ENCODE measurements at places on chromosomes 7 and 10.
A peak's percentile ranks its signal among the peaks of the same experiment; 100 is the strongest.

- DNase-seq: no peak
- no peak overlapping the region for H3K4me3 ChIP-seq
- no peaks in the 10 kb centered on the region for H3K27me3 ChIP-seq
- H3K36me3 ChIP-seq: no peaks in the 10 kb centered on the region
- H3K4me1 ChIP-seq: no peaks in the 10 kb centered on the region
Measured at GRCh38 chr7:22129166-22129565, 183.5 kb upstream of the CDCA7L start.

- peaks cover 28% of the 10 kb centered on the region for H3K27me3 ChIP-seq
- peaks cover 3% of the 10 kb centered on the region for H3K4me1 ChIP-seq
- H3K4me3 ChIP-seq: no peak overlapping the region
- no peak for DNase-seq
Measured at GRCh38 chr7:128132426-128133069, 101.3 kb upstream of the LRRC4 start.

DNA sequence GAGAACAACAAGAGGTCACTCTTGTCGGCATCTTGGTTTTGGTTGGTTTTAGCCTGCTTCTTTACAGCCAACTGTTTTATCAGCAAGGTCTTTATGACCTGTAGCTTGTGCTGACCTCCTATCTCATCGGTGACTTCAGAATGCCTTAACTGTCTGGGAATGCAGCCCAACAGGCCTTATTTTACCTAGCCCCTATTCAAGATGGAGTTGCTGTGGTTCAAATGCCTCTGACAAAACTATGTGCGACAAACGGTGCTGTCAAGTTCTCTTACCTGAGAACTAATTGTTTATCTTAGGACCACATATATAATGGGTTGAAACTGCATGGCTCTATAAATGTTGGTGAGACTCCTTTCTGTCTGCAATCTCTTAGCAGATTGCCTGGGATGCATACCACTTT is 35.9 kb upstream of the POT1 start:
- DNase-seq: no peak
- H3K27me3 ChIP-seq: no peaks in the 10 kb centered on the region
- no peaks in the 10 kb centered on the region for H3K36me3 ChIP-seq
- H3K27ac ChIP-seq: no peak overlapping the region
- H3K4me1 ChIP-seq: no peaks in the 10 kb centered on the region

- no peak overlapping the region for H3K4me3 ChIP-seq
- DNase-seq: no peak
- no peaks in the 10 kb centered on the region for H3K27me3 ChIP-seq
Measured at GRCh38 chr10:67622511-67622910, 73.5 kb downstream of the CTNNA3 start.

GRCh38 chr7:1698201-1698600 is 28.1 kb downstream of the ELFN1 start:
- DNase-seq: no peak
- no peaks in the 10 kb centered on the region for H3K27me3 ChIP-seq
- H3K4me1 ChIP-seq: peaks cover 10% of the 10 kb centered on the region
- no peak overlapping the region for H3K4me3 ChIP-seq

DNA sequence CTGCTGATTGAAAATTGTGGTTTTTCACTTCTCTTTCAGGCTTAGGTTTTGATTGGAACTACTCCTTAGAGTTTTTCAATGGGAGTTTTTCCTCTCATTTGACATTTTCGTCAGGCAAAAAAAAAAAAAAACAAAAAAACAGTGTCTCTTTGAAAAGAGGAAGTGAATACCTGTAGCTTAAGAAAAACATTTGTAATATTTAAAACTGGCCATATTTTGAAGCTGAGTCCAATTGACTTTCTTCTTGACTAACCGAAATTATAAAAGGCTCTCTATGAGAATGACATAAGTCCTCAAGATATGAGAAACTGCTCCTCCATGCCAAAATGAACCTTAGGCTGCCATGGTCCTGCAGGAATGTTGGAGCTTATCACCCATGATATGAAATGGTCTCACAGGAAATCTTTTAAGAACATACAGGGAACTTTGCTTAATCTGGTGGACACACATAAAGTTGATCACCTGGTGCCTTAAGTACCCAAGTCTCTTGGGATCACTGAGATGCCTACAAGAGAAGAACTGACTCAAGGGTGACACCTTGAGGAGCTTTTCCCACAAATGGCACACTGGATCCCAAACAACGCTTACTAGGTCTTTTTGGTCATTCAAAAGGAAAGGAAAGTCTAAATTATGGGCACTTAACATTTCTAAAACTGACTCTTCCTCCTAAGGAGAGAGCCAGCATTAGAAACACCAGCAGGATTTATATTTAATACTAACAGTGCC is 263.4 kb downstream of the CDC14C start:
- H3K4me1 ChIP-seq: no peaks in the 10 kb centered on the region
- H3K4me3 ChIP-seq: no peak overlapping the region
- DNase-seq: no peak
- H3K36me3 ChIP-seq: no peaks in the 10 kb centered on the region
- no peaks in the 10 kb centered on the region for H3K27me3 ChIP-seq

- no peaks in the 10 kb centered on the region for H3K4me1 ChIP-seq
- no peaks in the 10 kb centered on the region for H3K27me3 ChIP-seq
- no peaks in the 10 kb centered on the region for H3K36me3 ChIP-seq
- no peak for DNase-seq
- H3K27ac ChIP-seq: no peak overlapping the region
- H3K4me3 ChIP-seq: no peak overlapping the region
Measured at GRCh38 chr7:15096853-15097252, 194.3 kb upstream of the DGKB start.

DNA sequence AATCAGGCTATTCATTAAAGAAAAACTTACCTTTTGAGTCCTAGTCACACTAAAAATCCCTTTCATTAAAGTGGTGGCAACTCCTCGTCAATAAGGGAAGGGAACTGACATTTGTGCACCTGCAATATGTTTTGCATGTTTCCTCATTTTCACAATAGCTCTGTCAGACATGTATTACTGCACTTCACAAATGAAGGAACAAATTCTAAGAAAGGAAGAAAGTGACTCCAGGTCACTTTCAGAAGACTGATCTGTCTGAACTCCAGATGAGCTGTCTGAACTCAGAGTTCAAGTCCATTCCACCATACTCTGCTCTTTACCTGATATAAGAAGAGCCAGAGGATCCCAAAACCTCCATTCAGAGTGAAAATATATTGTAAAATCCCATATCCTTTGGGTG is 50.3 kb upstream of the GSAP start:
- peaks cover 3% of the 10 kb centered on the region for H3K27me3 ChIP-seq
- H3K4me3 ChIP-seq: no peak overlapping the region
- no peak for DNase-seq
- no peaks in the 10 kb centered on the region for H3K36me3 ChIP-seq
- no peaks in the 10 kb centered on the region for H3K4me1 ChIP-seq

GRCh38 chr7:151552352-151553028 is 32.8 kb upstream of the RHEB start:
- H3K36me3 ChIP-seq: no peaks in the 10 kb centered on the region
- H3K4me1 ChIP-seq: 0 out of 2 replicates have a peak, but pooled peaks cover 9% of the 10 kb centered on the region
- no peaks in the 10 kb centered on the region for H3K27me3 ChIP-seq
- H3K4me3 ChIP-seq: no peak overlapping the region
- H3K27ac ChIP-seq: no peak overlapping the region

DNA sequence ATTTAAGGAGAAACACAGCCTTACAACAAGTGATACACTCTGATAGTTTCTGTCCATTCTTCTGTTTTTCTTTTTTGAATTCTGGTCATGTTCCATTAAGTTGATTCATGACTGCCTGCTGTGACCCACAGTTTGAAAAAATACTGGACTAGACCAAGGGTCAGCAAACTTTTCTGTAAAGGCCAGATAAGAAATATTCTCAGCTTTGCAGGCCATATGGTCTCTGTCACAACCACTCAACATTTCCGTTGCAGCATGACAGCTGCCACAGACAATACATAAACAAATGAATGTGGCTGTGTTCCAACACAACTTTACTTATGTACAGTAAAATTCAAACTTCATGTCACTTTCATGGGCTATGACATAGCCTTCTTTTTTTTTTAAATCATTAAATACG is 156.7 kb downstream of the PLXNA4 start:
- no peaks in the 10 kb centered on the region for H3K4me1 ChIP-seq
- H3K27me3 ChIP-seq: peaks cover 2% of the 10 kb centered on the region
- no peak overlapping the region for H3K4me3 ChIP-seq
- DNase-seq: no peak

DNA sequence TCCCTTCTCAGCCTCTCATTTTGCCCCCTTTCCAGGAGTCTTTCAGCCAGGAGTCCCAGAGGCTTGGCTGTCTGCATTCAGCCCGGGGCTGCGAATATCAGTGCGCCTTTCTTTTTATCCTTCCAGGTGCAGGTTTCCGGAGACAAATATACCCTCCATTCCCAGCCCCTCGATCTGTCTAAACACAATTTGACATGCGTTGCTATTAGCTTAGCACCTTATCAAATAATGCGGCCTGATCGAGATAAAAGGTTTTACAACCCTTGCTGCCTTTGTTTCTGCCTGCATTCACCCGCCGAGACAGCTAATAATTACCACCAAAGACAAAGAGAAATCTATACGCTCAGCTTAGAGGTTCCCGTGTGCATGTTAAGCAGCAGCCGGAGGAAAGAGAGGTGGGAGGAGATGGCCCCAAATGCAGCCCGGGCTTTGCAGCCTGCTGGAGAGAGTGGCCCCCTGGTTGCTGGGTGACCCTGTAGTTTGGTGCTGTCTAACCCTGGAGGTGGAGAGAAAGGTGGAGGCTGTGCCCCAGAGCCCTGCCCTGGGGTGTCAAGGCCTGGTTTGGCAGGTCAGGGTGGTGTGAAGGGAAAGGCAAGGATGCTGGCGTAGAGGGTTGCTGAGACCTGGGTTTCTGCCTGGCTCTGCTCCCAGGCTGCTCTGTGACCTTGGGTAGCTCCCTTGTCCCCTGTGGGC is 185.3 kb downstream of the RPS24 start:
- no peak for DNase-seq
- no peak overlapping the region for H3K4me3 ChIP-seq
- no peaks in the 10 kb centered on the region for H3K36me3 ChIP-seq
- no peaks in the 10 kb centered on the region for H3K4me1 ChIP-seq
- no peak overlapping the region for H3K27ac ChIP-seq

- DNase-seq: no peak
- no peak overlapping the region for H3K27ac ChIP-seq
- peaks cover 1% of the 10 kb centered on the region for H3K4me1 ChIP-seq
Measured at GRCh38 chr10:31956200-31956946, 27.7 kb upstream of the ARHGAP12 start.

DNA sequence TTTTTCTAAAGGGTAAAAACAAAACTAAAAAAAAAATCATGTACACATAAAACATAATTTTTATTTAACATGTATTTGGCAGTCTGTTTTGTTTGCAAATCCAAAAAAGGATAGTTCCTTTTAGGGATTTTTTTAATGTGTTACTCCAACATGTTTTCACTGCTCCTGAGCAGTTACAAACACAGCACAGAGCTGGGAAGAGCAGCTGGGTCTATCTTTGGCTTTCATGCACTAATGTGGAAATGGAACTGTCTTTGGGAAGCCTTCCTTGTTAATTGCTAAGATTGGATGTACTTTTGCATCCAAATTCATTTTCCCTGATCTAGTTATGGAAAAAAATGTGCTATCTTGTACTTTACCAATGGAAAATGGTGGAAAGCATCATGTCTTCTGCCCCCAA is 1035.1 kb downstream of the CNTNAP2 start:
- no peak overlapping the region for H3K27ac ChIP-seq
- no peaks in the 10 kb centered on the region for H3K4me1 ChIP-seq
- no peak for DNase-seq
- no peak overlapping the region for H3K4me3 ChIP-seq

DNA sequence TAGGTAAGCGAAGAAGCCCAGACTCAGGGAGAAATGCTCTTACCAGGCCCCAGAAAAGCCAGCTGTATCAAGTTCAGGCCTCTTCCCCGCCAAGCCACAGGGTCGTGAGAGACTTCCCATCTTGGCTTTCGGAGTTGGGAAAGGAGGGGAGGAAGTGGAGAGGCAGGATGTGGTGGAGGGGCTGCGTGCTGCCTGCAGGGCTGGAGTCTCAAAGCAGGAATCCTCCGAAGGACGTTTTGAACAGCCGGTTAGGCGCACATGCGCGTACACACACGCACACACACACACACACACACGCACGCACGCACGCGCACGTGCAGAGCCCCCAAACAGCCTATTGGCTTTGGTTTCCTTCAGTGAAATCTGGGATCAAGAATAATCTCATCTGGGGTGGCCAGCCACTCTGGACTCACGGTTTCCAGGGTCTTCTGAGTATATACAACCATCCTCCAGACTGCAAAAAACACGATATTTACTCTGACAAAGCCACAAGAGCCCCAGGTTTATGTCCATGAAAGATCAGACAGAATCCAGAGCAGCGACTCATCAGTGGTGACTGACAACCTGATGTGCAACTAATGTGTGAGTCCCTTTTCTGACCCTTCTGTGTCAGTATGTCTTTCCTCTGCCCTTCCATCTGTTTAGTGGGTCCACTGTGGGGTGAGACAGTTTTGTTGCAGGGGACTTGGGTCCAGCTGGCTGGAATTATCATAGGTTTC is 115.0 kb upstream of the ZNF438 start:
- H3K36me3 ChIP-seq: no peaks in the 10 kb centered on the region
- H3K4me1 ChIP-seq: no peaks in the 10 kb centered on the region
- no peaks in the 10 kb centered on the region for H3K27me3 ChIP-seq
- H3K27ac ChIP-seq: no peak overlapping the region
- DNase-seq: no peak

GRCh38 chr7:140923358-140924006 is 1.2 kb downstream of the BRAF start:
- H3K4me3 ChIP-seq: peak overlapping the region; percentile 98
- peaks cover 5% of the 10 kb centered on the region for H3K4me1 ChIP-seq
- DNase-seq: no peak
- no peaks in the 10 kb centered on the region for H3K36me3 ChIP-seq
- peak overlapping the region; percentile 90 for H3K27ac ChIP-seq

- peak overlapping the region; percentile 25 for H3K27ac ChIP-seq
- no peaks in the 10 kb centered on the region for H3K36me3 ChIP-seq
- H3K4me3 ChIP-seq: no peak overlapping the region
- H3K27me3 ChIP-seq: no peaks in the 10 kb centered on the region
Measured at GRCh38 chr10:94075506-94075905, 81.8 kb downstream of the PLCE1 start.

GRCh38 chr10:43040482-43041256 is 36.2 kb upstream of the RET start:
- H3K27me3 ChIP-seq: no peaks in the 10 kb centered on the region
- no peak for DNase-seq
- no peaks in the 10 kb centered on the region for H3K36me3 ChIP-seq
- peaks cover 25% of the 10 kb centered on the region for H3K4me1 ChIP-seq
- H3K27ac ChIP-seq: no peak overlapping the region

GRCh38 chr7:157668884-157669767 is 332.3 kb downstream of the DNAJB6 start:
- H3K27ac ChIP-seq: no peak overlapping the region
- no peaks in the 10 kb centered on the region for H3K36me3 ChIP-seq
- H3K4me1 ChIP-seq: peaks cover 4% of the 10 kb centered on the region
- no peak for DNase-seq
- H3K4me3 ChIP-seq: no peak overlapping the region

Measured in Panc1 (cell line).